ENCODE measurements at places on chromosomes 13 and 19.

DNA sequence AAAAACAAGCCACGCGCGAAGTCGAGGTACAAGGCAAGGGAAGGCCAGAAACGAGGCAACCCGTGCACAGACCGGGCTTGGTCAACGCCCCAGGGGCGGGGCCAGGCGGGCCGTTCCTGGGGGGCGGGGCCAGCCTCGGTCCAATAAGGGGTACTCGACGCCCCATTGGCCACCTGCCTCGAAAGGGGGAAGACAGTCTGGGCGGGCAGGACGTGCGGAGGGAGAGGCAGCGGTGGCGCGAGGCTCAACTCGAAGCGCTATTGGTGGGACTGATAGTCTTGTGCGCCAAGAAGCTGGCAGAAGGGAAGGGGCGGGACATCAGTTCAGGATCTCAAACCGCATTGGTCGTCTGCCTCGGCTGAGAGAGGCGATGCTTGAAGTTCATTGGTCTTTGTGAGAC, at the start of gene LYPD4:
Gene LYPD4, minus strand, starts transcription at position 83 of the 400 bp plus-strand sequence. CDS start 5,398 bp downstream, outside the sequence.
- DNase-seq = no peak

DNA sequence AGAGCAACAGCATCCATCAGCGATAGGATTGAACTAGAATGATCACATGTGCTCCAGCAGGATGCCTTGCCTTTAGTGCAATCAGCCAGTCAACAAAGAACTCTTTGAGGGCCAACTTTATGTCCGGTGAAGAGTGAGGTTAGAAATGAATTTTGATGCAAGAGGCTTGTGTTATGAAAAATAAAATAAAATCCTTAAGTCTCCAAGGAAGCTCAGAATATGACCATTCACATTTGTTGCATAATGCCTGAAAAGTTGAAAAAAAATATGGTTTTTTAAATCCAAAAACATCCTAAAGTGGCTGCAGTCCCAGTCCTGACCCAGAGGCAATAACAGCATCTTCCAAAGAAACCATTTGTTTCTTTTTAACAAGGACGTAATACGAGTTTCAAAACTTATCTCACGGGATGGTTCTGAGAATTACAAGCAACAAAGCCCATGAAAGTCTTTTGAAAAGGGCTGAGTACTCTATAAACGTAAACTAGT, 61.3 kb downstream of the DCLK1 start:
- DNase-seq = no peak

GRCh38 chr19:6587998-6588507, 2.9 kb downstream of the CD70 start:
- no peak for DNase-seq

- no peak for DNase-seq
Observed at GRCh38 chr19:39412867-39413271, 400 bp downstream of the PLEKHG2 start.

DNA sequence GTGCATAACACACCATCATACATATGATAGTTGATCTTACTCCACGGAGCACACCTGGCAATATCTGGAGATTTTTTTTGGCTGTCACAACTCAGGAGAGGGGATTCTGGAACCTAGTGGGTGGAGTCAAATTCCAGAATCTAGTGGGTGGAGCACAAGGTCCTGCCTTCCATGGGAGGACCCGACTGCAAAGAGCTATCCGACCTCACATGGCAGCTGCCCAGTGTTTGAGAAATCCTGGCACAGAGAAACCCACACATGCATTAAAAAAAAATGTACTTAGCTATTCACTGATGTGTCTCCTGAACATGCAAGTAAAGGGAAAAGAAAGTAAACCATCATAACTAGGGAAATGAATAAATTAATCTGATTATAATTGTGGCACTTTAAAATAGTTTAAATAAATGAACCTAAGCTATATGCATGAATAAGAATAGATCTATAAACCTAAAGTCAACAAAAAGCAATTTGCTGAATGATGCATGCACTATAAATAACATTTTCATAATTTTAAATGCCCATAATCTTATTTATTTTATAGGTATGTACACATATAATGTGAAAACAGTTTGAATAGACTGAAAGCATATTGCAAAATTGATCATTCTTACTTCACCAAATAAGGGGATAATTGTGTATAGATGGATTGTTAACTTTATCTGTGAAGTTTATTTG, 300.3 kb downstream of the MYO16 start:
- no peak for DNase-seq

- DNase-seq = no peak
Observed at GRCh38 chr19:12792853-12793289, 1.6 kb downstream of the JUNB start.

DNA sequence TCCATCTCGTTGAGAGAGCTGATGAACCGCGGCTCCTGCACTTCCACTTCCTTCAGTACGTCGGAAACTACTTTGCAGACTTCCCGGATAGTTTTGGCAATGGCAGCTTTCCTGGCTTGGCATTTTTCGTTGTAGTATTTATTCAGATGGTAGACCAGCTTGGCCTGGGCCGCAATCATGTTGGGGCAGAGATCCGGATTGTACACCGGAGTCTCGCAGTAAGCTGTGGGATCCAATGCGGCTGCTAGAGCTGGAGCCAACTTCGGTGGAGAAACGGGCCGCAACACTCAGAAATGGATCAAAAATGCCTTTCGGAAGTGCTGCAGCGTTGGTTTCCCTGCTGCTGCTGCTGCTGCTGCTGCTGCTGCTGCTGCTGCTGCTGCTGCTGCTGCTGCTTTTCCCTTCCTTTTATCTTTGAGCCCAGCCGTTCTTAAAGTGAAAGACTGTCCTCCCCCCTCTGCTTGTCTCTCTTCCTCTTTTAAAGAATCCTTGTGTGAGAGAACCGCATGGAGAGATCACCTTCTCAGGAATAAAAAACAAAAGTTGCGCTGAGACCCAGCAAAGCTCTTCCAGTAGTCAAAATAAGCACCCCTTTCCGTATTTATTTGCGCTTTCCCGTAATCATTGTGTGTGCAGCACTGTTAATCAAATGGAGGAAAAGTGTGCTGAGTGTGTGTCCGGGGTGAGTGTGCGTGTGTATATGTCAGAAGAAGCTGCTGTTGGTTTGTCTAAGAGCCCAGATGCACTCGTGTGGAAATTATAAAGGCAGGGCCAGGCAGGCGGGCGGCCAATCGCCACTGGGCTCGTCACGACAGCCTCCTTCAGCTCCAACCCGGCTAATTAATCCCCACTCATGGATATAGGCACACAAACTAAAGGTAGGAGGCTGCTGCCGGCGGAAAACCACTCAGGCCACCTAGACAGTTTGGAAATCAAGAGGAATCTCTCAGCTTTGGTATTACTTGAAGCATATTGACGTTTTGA, at the start of gene MAB21L1:
Gene MAB21L1, minus strand, starts transcription at position 730 of the 984 bp plus-strand sequence. Its CDS starts 551 bp downstream, at position 179.
- DNase-seq = no peak

DNA sequence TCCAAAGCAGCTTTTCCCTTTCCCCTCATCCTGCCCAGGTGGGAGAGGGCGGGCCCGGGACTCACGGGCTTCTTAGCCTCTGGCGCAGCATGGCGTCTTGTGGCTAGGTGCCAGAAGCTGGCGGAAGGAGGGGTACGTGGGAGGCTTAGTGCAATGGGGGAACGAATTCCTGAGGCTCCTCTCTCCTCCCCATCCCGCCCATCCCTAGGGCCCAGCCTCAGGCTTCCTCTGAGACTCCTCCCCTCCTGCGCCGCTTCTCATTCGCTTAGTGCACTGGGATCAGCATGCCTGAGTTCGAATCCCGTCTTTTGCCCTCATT, 297.8 kb downstream of the ZNF536 start:
- no peak for DNase-seq

GRCh38 chr13:72303941-72304746, 423.3 kb downstream of the MZT1 start:
- DNase-seq = no peak

DNA sequence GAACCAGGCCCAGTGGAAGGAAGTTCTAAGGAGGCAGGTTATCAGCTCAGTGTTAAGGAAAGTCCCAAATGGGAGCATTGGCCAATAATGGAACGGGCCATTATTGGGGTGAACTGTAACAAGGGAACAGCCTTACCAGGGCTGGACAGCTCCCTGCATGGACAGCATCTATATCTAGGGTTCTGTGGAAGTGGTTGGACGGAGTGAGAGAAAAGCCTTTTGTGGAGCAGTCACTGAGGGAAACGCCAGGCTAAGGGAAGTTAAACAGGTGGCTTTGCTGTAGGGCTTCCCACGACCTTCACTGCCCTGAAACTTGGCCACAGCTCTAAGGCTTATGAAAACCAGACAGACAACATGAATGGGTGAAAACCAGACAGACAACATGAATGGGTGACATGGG, 17.0 kb downstream of the POU2F2 start:
- DNase-seq = no peak

DNA sequence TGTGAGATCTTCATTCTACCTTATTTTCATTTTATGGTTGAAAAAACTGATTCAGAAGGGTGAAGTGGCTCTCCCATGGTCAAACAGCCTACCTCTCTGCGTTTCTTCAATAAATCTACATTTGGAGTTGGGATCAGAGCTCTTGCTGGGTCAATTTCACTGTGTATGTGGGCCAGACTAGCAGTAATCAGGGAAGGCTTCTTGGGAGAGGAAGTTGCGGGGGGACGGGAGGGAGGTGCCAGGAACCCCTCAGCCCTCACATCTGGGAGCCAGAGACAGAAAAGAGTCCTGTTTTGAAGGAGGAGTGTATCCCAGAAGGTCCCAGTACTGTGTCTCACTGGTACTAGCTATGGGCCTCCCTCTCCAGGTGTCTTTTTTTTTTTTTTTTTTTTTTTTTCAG, 934 bp downstream of the KXD1 start:
- DNase-seq = no peak

GRCh38 chr13:100537951-100538462, 50.6 kb downstream of the GGACT start:
- no peak for DNase-seq

DNA sequence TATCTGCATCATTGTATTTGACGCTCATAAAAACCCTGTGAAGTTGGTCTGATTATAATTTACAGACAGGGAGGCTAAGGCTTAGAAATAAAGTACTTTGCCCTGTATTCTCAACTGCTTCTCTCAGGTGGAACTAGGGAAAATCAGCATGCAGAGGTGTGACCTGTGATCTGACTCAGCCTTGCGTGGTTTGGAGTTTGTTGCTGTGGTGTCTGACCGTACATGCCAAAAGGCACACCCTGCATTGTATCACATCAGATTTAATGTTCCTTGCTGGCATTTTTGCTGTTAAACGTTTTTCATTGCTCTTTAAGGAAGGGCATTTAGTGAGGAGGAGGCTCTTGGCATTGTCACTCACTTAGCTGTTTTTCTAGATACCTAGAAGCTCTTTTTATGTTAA, 58.8 kb upstream of the C1QTNF9B start:
- no peak for DNase-seq

DNA sequence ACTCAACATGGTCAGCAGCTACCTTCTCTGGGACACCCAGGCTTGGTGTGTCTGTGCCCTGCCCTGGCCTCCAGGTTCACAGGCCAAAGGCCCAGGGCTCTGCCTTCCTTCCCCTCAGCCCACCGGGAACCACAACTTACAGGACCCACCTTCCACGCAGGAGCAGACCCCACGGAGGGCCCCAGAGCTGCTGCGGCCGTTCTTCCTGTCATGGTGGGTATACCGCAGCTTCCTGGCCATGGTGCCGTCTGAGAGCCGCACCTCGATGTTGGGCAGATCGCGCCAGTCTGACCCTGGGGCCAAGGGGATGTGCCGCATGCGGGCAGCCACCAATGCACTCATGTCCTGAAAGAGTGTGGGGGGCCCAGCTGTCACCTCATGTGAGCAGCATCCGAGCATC, 17.2 kb upstream of the EIF3G start:
- DNase-seq = no peak

DNA sequence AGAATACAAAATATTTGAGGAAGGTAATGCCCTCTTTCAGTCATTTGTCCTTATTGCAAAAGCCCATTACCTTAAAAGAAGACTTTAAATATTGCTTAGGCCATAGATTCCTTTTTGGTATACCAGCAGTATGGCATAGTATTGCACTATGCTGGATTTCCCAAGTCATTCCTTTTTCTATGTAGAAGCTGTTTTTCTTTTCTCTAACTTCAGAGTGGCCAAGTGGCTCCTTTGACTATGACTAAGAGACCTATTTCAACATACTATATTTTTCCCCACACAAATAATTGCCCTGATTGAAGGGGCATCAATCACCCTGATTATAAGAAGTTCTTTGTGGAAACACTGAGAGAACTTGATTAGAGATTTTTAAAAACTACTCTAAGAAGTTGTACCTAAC, 68.6 kb downstream of the UFM1 start:
- no peak for DNase-seq

- DNase-seq = no peak
Observed at GRCh38 chr19:16262618-16263017, 62.0 kb upstream of the KLF2 start.

DNA sequence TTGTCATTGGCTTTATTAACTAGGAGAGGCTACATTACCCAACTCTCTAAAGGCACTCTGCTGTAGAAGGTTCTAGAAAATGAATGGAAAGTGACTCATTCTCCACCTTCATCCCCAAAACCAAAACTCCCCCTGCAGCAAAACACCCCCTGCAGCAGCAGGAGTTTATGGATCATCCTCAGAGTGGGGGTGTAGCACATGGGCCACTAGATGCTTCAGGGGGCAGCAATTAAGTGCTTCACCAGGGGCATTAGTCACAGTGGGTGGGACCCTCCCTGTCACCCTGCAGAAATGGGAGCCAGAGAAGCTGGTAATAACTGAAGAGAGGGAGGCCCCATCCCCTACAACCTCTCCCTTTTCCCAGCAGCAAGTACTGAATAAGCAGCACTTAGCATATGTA, 64.5 kb upstream of the MED4 start:
- DNase-seq = no peak

DNA sequence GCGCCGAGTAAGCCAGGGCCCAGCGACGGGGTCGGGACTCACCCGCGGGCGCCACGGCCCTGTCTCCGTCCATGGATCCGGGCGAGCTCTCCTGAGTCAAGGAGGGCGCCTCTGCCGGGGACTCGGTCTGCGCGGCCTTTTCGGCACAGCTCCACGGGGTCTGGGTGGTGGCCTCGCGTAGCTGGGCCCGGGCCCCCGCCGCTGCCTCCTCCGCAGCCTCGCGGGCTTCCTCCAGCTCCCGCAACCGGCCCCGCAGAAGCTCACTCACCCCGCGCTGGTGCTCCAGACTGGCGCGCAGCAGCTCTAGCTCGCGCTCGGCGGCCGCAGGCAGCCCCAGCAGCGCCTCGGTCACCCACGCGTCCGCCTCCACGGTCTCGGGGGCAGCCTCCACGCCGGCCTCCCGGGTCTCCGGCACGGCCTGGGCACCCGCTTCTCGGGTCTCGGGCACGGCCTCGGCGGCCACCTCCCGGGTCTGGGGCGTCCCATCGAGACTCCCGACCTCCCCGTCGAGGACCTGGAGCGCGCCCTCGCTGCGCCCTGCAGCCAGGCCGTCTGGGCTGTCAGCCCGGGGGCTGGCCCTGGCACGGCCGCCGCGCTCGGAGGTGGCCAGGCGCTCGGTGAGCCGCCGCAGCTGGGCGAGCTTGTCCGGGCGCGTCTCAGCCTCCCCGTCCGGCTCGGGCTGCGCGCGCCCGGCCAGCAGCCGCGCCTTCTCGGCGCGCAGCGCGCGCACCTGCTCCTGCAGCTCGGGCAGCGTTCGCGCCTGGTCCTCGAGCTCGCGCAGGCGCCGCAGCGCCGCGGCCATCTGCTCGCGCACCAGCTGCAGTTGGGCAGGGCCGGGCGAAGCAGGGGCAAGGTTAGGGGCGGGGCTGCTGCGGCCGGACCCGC, 8.4 kb downstream of the KANK3 start:
- DNase-seq = no peak

GRCh38 chr19:3603121-3603811, 3.4 kb downstream of the TBXA2R start:
- no peak for DNase-seq
